Activated CD4-positive, alpha-beta T cell treated with anti-CD3 and anti-CD28 coated beads, Interleukin-2, amount 50 U/mL, for 1 hour (primary cell): ENCODE measurements at places on chromosomes 1 and 21.

GRCh38 chr21:45699966-45700365 is 56.4 kb downstream of the PCBP3 start:
- no peak for DNase-seq

DNA sequence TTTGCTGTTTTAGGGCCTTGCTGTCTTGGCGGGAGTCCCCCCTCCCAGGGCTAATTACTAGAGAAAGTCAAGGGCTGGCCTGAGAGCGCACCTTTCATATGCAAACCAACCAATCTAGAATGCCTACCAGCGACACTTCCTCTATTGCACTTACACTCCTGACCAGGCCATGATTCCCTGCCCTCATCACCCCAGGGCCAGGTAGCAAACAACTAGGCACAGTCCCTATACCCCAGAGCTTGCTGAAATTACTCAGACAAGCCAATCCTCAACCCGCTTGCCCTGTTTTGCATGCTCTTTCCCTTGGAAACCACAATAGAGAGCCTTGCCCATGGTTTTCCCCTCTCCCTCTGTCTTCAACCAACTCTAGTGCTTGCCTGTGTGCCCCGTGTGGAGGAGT is 70.3 kb downstream of the URB2 start:
- no peak for DNase-seq

GRCh38 chr1:58032611-58033073 is 513.9 kb downstream of the OMA1 start:
- no peak for DNase-seq

DNA sequence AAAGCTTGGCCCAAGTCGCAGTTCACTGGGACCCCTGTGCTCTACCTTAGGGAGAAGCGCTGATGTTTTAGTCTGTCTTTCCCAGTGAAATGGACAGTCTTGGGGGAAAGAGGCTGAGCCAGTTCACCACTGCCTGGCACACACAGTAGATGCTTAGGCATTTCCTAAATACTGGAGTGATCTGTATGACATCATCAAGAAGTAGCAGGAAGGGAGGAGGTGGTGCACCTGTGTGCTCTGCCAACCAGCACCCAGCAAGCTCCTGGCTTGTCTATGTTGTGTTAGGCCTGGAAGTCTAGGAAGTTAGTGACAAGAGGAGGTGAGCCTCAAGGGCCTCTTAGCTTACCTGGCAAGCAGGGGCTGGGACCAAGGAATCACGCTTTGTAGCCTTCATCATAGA is 158.2 kb upstream of the NFIA start:
- DNase-seq = no peak

DNA sequence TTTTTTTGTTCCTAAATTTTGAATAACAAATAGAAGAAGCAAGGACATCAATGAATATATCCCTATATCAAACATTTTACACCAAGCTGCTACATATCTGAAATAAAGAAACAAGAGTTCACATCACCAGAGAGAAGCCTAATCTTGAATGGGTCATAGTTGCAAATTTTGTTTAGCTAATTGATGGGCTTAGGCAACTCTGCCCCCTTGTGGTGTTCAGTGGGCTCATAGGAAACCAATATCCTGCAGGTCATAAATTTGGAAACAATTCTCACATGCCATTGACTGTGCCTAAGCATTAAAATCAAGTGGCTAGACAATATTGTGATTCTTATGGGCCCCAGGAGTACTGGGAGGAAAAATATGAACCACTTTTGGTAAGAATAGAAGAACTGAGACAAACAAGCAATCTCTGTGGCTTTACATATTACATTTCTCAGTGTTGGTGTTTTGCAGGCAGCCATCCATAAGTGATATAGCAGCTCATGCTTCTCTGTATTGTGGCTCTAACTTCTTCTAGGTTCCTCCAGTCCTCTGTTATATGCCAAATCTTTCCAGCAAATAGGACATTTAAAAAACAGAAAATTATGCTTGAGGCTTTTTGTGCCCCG is 1262.8 kb upstream of the PRMT6 start:
- no peak for DNase-seq

- no peak for DNase-seq
Observed at GRCh38 chr1:97826820-97827219, 94.0 kb downstream of the DPYD start.

DNA sequence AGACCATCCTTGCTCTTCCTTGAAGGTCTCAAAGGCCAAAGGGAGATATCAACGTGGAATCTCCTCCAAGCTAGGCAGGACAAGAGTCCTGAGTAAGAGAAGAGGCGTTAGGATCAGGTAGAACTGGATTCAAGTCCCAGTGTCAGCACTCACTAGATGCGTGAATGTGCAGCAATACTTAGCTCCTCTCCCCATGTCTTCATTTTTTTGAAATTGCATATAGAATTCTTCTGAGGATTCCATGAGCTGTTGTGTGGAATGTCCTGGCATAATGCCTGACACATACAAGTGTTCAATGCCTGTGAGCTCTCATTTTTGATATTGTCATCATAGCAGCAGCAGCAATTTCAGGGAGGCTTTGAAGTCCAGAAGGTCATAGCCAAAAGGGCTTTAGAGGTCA is 333.2 kb downstream of the KCNH1 start:
- DNase-seq = no peak

- no peak for DNase-seq
Observed at GRCh38 chr1:160580221-160580812, 1.0 kb upstream of the CD84 start.

DNA sequence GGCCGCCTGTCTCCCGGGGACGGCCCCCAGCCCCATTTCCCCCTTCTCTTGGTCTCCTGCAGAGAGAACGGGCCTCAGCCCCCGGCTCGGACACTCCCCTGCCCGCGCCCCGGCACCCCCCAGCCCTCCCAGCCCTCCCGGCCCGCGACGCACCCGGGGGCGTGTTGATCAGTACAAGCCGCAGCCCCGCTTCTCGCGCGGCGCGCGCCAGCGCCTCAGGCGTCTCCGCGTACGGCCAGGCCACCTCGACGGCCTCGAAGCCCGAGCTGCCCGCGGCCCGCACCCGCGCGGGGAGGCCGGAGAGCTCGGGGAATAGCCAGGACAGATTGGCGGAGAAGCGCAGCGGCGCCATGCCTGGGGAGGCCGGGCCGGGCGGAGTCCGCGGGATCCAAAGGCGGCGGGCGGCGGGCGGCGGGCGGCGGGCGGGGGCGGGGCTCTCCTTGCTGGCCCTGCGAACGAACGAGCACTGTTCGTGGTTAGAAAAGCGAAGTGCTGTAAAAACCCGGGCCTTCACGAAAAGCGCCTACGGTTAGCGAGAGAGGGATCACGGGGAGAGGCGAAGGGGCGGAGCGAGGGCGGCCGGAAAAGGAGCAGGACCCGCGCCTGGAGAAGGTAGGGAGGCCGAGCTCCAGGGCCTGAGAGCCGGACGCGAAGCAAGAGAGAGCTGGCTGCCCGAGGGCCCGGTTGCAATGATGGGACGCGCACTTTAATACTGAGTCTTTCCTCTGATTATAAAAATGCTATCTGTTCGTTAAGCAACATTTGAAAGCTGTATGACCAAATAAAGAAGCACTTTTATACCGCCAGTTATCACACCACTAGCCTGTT is at the start of gene HYI:
Gene HYI (minus strand): TSS at position 490 of the 828 bp plus-strand sequence. CDS start 138 bp downstream, at position 352.
- peak; percentile 52 for DNase-seq

DNA sequence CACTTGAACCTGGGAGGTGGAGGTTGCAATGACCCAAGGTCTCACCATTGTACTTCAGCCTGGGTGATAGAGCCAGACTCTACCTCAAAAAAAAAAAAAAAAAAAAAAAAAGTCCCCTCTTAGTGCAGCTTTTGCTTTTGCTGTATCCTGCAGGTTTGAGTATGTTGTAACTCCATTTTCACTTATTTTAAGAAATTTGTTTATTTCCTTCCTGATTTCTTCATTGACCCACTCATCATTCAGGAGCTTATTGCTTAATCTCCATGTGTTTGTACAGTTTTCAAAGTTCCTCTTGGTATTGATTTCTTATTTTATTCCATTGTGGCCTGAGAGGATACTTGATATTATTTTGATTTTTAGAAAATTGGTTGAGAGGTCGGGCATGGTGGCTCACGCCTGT is 50.9 kb upstream of the AK4 start:
- DNase-seq = no peak

- DNase-seq = no peak
Observed at GRCh38 chr21:41119901-41120300, 48.1 kb upstream of the BACE2 start.

DNA sequence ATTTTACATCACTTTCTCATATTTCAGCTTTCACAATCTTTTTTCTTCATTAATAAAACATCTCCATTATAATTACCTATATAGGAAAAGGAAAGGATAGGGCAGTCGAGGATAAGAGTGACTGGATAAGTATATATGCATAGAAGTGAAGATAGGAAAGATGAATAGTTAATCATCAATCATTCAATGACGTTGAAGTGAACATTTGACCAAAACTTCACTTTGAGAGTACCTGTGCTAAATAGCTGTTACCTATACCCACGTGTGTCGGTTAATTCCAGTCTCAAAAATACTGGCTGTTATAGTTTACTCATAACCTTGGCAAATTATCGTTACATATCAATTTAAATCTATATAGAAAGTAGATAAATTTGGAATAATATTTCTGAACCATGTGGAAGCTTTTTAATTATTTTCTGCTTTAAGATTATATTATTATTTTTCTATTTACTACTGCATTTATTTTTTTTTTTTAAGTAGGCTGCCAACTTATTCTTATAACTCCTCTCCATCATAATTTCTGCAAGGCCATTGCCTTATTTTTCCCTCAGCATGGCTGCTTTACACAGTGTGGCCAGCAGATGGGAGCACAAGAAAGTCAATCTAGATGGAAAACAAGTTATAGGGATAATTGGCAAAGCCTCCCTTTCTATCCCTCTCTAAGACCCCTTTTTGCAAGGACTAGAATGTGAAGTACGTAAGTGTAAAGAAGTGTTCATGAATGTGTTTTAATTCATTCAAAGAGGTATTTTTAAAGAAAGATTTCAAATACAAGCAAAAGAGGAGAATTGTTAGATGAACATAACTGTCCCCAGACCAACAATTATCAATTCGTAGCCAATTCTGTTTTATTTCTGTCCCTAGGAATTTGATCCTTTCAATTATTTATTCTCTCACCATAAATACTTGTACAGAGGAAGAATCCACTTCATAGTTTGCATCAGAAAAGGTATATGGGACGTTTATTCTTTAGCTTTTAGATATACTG is 290.4 kb downstream of the KCNT2 start:
- no peak for DNase-seq

GRCh38 chr1:44239961-44240371 is 26.7 kb downstream of the DMAP1 start:
- no peak for DNase-seq
